ENCODE measurements at places on chromosomes 4 and X.

GRCh38 chr4:152248347-152248746 is 287.5 kb downstream of the FBXW7 start:
- DNase-seq = no peak

DNA sequence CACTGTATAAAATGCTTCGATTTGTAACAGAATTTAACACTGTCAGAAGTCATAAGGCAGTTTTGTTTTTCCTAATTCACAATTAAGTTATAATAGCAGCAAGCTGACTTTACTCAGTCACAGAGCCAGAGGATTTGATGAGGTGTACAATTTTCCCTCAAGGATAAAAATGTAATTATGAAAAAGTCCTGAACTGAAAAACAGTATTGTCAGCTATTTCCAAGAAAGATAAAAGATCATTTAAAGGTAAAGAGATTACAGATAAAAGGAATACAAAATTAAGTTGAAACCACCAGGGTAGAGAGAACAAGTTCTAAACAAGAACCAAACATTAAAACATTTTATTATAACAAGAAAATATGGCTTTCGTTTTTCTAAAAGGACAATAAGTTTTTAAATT is 86.8 kb upstream of the ZFP42 start:
- no peak for DNase-seq

DNA sequence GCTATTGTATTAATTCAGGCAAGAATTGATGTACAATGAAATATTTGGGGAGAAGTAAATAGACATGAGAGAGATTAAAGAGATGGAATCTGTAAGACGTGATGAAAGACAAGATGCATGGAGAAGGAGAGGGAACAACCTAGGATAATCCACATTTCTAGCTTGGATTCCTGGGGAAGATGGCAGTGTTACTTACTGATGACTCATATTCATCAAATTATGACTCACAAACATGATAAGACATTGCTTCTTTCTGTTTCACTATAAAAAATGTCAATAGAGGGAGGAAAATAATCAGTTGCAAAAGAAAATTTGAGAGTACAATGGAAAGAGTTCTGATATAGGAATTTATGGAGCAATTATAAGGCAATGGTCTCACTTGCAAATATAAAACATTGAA is 104.1 kb upstream of the BMP3 start:
- no peak for DNase-seq

- DNase-seq = peak; percentile 1
These were observed 194.0 kb downstream of the GASK1B start for GRCh38 chr4:157978680-157979361.

DNA sequence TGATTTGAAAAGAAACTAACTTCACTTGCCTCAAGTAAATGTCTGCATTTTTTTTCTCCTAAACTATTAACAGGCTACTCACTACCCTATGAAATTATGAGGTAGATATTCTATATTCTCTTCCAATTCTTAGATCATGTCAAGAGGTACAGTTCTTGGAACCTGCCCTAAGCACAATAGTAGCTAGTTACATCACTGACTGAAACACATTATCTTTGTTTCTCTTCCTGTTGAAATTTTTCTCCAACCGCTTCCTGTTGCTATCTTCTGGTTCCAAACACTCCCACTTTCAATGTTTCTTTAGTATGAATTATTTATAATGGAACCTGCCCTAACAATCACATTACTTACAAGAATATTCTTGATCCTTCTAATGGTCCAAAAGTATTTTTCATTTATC is 5.0 kb upstream of the BANK1 start:
- no peak for DNase-seq
